ENCODE measurements at places on chromosomes 3 and 15. TPM values are rescaled to one million over a fixed set of nuclear protein-coding genes. Genes with fewer than 3 reads are reported as not detected.

The PP2D1 gene
- 0.34 TPM for polyA plus RNA-seq

The SPTSSB gene
- polyA plus RNA-seq, result 0.16 TPM

The ACTRT3 gene
- 0.15 TPM for polyA plus RNA-seq

The CHST13 gene
- 0.14 TPM for polyA plus RNA-seq

The ALPK3 gene
- 0.01 TPM for polyA plus RNA-seq

The PRICKLE2 gene
- polyA plus RNA-seq, result not detected

The GRK7 gene
- not detected for polyA plus RNA-seq

The FLNB gene
- 32.2 TPM for polyA plus RNA-seq

The ACSBG1 gene
- polyA plus RNA-seq, result 0.11 TPM

The AADACL2 gene
- polyA plus RNA-seq, result not detected

DNA sequence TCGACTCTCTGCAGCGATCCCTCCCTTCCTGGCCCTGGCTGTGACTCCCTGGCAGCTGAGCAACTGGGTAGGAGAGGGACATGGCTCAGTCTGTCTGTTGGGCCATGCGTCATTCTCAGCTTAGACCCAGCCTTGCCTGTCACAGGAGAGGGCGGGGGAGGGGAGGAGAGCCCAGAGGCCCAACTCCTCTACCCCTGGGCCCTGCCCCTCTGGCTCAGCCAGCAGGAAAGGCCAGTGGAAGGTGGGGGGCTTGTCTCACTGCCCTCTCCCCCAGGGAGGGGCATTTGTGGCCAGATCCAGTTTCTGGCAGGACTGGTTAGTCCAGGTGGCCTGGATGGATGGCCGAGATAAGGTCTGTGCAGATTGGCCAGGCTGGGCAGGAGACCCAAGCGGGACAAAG is 31.6 kb downstream of the DNAJB8 start:
- DNase-seq, result no peak
- no peak overlapping the region for H3K27ac ChIP-seq
- H3K4me3 ChIP-seq, result no peak overlapping the region
- H3K27me3 ChIP-seq, result peaks cover 55% of the 10 kb centered on the region

DNA sequence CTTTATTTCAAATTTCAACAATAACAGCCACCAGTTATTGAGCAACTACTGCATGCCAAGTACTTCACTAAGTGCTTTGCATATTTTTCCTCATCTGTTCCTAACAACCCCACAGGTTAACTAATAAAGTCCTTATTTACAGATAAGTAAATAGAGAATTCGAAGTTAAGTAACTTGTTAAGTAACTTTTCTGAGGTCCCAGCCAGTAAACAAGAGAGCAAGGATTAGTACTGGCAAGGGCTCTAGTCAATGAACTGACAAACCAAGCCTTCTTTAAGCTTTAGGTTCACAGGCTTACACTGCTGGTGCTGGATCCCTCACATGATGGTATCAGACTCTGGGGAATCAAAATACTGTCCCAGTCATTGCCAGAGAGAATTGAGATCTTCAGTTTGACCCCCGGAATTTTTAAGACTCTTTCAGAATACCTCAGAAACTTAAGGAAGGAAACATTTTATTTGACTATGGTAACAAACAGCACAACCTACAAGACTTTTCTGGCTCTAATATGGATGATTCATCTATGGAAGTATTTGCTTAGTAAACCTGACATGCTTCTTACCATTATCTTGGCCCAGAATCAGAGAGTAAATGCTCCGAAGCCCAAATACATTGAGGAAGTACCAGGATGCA is 16.5 kb downstream of the EMC3 start:
- H3K27ac ChIP-seq, result no peak overlapping the region
- peaks cover 37% of the 10 kb centered on the region for H3K36me3 ChIP-seq
- no peak for DNase-seq
- no peaks in the 10 kb centered on the region for H3K4me1 ChIP-seq
- H3K27me3 ChIP-seq, result no peaks in the 10 kb centered on the region
- H3K4me3 ChIP-seq, result no peak overlapping the region

DNA sequence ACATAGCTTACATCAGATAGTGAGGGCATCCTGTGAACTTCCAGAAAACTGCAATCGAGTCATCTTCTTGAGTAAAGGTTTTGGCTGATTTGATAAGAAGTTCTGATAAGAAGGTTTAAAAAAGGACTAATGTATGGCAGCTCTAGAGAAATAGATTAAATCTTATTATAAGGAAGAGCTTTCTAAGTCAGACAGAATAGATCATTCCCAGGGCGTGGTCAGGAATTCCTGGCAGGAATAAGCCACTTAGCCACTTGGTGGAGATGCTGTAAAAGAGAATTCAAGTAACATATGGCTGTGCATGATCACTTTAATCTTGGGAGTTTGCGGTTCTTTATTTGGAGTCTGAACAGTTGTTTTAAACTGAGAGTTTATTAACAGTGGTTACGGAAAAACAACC is 17.4 kb downstream of the PGBD4 start:
- H3K27ac ChIP-seq, result no peak overlapping the region
- DNase-seq, result no peak
- H3K4me1 ChIP-seq, result no peaks in the 10 kb centered on the region
- H3K27me3 ChIP-seq, result peaks cover 12% of the 10 kb centered on the region

- H3K27me3 ChIP-seq, result no peaks in the 10 kb centered on the region
- H3K4me1 ChIP-seq, result no peaks in the 10 kb centered on the region
- H3K36me3 ChIP-seq, result no peaks in the 10 kb centered on the region
Measured at GRCh38 chr3:146781606-146782005, 176.5 kb upstream of the PLSCR5 start.

- H3K27ac ChIP-seq, result peak overlapping the region; percentile 73
- H3K27me3 ChIP-seq, result no peaks in the 10 kb centered on the region
- peaks cover 16% of the 10 kb centered on the region for H3K4me1 ChIP-seq
- peaks cover 26% of the 10 kb centered on the region for H3K36me3 ChIP-seq
Measured at GRCh38 chr15:22810853-22811338, 24.5 kb downstream of the NIPA1 start.

DNA sequence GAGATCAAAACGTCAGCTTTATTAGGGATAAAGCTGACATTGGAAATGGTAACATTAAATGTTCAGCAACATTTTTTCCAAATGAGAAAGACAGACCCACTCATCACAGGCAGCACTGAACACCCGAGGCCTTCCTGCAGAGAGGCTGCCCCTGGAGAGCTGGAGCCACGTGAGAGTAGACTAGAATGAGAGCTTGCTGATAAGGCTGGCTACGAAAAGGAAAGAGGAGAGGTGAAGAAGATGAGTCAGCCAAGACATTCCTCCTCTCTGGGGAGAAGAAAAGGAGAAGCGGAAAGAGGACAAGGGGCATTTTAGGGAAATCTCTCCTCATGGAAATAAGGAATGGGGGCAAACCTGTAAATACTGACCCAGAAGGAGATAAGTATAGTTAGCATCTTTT is 7.3 kb downstream of the CYP19A1 start:
- peaks cover 9% of the 10 kb centered on the region for H3K27me3 ChIP-seq
- no peak for DNase-seq
- H3K27ac ChIP-seq, result no peak overlapping the region
- no peaks in the 10 kb centered on the region for H3K36me3 ChIP-seq
- H3K4me3 ChIP-seq, result no peak overlapping the region

- H3K4me1 ChIP-seq, result no peaks in the 10 kb centered on the region
- no peak for DNase-seq
- H3K4me3 ChIP-seq, result no peak overlapping the region
- peaks cover 26% of the 10 kb centered on the region for H3K27me3 ChIP-seq
- H3K36me3 ChIP-seq, result peaks cover 23% of the 10 kb centered on the region
Measured at GRCh38 chr3:14016900-14017475, 107.7 kb downstream of the CHCHD4 start.

DNA sequence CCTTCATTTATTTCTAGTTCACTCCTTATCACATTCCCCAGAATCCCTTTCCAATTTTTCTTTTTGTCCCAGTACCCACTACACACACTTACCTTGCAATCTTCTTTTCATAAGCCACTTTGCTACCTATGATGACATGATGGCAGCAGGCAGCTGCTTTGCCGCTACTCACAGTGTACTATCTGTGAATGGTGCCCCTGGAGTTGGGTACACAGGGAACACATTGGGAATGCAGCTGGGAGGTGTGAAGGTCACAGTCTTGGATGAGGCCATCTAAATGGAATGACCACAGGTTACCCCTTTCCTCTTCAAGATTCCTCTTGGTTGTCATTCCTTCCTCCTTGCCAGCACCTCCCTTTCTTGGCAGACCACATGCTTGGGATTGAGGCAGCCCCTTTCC is 20.8 kb upstream of the TNIK start:
- H3K27ac ChIP-seq, result peak overlapping the region; percentile 68
- H3K36me3 ChIP-seq, result no peaks in the 10 kb centered on the region
- peaks cover 5% of the 10 kb centered on the region for H3K4me1 ChIP-seq
- H3K27me3 ChIP-seq, result no peaks in the 10 kb centered on the region
- H3K4me3 ChIP-seq, result peak overlapping the region; percentile 12

- H3K27me3 ChIP-seq, result peaks cover 6% of the 10 kb centered on the region
- no peak for DNase-seq
- no peak overlapping the region for H3K27ac ChIP-seq
- H3K4me3 ChIP-seq, result no peak overlapping the region
- H3K36me3 ChIP-seq, result no peaks in the 10 kb centered on the region
Measured at GRCh38 chr3:169542331-169542751, 121.2 kb downstream of the MECOM start.

DNA sequence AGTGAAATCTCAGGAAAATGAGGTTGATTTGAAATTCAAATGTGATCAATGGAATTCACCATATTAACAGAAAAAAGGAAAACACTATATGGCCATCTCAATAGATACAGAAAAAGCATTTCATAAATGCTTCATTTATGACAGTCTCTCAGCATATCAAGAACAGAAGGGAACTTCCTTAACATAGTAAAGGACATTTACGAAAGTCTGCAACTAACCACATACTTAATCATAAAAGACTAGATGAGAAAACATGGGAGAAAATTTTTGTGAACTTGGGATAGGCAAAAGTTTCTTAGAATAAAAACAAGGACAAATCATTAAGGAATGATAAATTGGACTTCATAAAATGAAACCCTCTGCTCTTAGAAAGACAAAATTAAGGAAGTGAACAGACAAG is 24.7 kb upstream of the TIPARP start:
- no peak overlapping the region for H3K27ac ChIP-seq
- H3K4me1 ChIP-seq, result no peaks in the 10 kb centered on the region
- H3K4me3 ChIP-seq, result no peak overlapping the region
- DNase-seq, result no peak
- peaks cover 7% of the 10 kb centered on the region for H3K27me3 ChIP-seq
- H3K36me3 ChIP-seq, result peaks cover 2% of the 10 kb centered on the region

DNA sequence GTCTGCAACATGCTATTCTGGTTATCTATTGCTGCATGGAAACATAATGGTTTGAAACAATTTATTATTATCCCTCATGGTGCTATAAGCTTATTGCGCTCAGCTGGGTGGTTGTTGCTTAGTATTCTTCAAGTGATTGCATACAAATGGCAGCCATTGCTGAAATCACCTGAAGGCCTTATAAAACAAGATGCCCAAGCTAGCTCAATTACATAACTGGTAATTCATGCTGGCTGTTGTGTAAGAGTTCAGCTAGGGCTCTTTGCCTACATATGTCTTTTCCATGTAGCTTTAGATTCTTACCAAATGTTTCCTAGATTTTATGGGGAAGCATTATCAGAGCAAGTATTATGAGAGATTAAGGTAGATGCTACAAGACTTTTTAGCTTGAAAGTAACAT is 644.0 kb upstream of the CBLB start:
- no peaks in the 10 kb centered on the region for H3K36me3 ChIP-seq
- no peak overlapping the region for H3K4me3 ChIP-seq
- no peaks in the 10 kb centered on the region for H3K4me1 ChIP-seq
- H3K27me3 ChIP-seq, result no peaks in the 10 kb centered on the region
- DNase-seq, result no peak
